ENCODE measurements at places on chromosomes 16 and 17.

- no peak for DNase-seq
Observed at GRCh38 chr17:40522961-40523310, 21.5 kb upstream of the TNS4 start.

DNA sequence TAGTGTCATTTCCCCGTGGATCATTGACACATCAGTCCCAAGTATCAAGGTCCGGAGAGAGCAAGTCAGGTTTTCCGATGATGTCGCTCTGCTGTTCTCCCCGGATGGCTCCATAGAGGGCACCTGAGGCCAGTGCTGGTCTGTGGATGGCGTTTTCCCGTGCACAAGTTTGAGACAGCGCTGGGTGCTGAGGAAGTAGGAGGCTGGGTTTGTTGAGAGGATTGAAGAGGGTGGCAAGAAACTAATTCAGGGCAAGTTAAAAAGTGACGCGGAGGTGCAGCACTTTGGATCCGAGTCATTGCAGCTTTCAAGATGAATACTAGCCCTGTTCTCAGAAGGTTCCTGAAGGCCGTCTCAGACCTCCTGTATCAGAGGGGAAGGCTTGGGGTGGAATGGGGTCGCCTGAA is 7.7 kb downstream of the NUBP1 start:
- no peak for DNase-seq

DNA sequence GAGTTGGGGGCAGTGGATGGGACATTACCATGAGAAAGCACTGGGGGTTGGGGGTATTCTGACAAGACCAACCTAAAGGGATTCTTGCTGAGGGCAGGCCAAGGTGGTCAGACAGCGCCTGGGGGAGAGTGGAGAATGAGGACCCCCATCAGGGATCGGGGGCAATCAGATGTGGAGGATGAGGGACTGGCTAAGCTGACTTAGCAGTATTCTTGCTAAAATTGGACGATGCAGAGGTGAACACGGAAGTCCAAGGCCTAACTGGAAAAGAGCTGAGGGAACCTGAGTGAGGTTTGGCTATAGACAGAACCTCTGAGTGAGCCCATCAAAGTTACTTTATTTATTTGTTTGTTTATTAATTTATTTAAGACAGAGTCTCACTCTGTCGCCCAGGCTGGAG is 9.2 kb downstream of the QPRT start:
- no peak for DNase-seq

DNA sequence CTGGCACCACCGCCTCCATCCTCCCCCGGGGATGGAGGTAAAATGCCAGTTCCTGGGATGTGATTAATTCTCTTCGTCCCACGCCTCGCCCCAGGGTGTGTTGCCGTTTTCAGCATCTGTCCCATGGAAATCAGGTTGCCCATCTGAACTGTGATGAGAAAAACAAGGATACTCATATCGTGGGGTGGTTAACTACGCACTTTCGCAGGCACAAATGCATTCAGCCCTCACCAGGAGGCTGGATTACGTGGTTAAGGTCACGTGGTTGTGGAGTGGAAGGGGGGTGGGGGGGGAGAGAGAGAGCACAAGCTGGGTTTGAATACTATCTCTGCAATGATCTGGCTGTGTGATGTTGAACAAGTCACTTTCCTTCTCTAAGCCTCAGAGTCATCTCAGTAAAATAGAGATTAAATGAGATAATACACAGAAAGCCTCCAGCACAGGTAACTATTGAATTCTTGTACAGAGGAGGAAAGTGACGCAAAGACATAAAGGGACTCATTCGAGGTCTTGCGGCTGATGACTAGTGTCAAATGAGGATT is 74.7 kb downstream of the BMERB1 start:
- no peak for DNase-seq

GRCh38 chr16:10355589-10355988 is 30.3 kb upstream of the ATF7IP2 start:
- no peak for DNase-seq

- DNase-seq: no peak
Observed at GRCh38 chr17:73274490-73274889, 12.8 kb upstream of the CPSF4L start.

- no peak for DNase-seq
Observed at GRCh38 chr16:79618692-79619050, 18.1 kb upstream of the MAF start.

DNA sequence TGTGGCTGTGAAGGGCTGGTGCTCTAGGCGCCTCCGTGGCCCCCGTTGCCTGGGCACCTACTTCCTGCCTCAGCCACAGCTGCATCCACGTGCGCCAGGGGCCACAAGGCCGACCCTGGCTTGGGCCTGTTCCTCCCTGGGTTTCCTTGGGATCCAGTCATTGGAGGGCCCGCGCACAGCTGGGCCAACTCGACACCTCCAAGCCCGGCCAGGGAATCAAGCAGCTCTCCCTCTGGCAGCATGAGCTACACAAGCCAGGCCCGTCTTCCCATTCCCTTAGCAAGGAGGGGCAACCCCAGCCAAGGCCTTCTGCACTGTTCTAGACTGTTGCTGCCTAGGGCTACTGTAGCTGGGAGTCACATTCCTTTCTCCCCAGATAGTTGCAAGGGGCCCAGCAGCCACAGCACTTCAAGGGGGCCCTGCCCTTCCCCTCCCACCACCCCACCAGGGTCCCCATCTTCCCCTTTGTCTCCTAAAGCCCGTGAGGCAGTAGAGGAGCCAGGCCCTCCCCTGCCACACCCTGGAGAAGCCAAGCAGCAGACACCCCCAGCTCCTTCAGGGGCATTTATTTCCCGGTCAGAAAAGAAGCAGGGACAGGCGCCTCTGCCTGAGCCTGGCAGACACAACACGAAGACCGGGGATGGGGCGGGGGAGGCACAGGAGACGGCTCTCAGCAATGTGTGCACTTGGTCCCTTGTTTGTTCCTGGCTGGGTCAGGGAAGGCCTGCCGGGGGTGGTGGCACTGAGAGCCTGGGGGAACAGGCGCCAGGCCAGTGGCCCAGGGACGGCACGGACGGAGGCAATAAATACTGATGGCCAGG is 3.8 kb downstream of the ARHGDIA start:
- no peak for DNase-seq

GRCh38 chr17:51475730-51476129 is 215.4 kb downstream of the UTP18 start:
- DNase-seq: no peak

Measured in AG09319 (cell line).